Epithelial cell of esophagus (primary cell): ENCODE measurements at places on chromosomes 16 and 17.

- DNase-seq: no peak
Measured at GRCh38 chr17:69864462-69864861, 210.6 kb upstream of the KCNJ16 start.

- peak; percentile 36 for DNase-seq
Measured at GRCh38 chr16:56628486-56629350, 3.1 kb downstream of the MT1E start.

DNA sequence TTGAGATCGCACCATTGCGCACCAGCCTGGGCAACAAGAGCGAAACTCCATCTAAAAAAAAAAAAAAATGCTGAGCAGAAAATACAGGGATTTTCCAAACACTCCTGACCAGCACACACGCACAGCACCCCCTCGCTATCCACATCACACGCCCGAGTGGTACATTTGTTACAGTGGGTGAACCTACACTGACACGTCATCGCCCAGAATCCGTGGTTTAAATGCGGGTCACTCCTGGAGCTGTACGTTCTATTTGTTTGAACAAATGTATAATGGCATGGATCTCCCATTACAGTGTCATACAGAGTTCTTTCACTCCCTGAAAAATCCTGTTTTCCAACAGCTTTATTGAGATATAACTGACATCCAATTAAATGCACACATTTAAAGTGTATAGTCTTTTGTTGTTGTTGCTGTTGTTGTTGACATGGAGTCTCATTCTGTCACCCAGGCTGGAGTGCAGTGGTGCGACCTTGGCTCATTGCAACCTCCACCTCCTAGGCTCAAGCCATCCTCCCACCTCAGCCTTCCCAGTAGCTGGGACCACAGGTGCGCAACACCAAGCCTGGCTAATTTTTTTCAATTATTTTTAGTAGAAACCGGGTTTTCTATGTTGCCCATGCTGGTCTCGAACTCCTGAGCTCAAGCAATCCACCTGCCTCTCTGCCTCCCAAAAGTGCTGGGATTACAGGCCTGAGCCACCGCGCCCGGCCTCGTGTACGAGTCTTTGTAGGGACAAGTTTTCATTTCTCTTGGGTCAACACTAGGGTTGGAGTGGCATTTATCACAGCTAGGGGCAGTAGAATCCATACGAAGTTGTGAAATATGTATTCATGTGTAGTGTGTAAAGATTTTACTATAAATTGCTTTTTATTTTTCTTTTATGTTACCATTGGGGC, 4.4 kb upstream of the CARHSP1 start:
- DNase-seq: no peak

GRCh38 chr16:48383877-48384519, 1.2 kb downstream of the SIAH1 start:
- DNase-seq: peak; percentile 36

DNA sequence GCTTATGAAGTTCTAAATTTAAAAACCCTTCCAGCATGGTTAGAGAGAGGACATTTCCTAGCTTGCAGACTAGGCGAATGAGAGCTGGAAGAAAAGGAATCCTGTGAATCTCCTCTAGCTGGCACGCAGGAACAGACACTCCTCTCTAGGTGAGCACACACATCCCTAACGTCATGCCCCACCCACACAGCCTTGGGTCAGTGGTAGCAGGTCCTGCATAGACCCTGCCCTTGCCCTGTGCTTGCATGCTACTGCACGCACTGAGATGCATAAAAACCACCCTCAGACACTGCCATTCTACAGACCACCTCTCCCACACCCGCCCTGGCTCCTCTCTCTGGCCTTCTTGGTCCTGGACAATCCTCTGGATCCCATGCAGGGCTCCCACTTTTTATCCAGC, 23.5 kb downstream of the CES1 start:
- DNase-seq: no peak

DNA sequence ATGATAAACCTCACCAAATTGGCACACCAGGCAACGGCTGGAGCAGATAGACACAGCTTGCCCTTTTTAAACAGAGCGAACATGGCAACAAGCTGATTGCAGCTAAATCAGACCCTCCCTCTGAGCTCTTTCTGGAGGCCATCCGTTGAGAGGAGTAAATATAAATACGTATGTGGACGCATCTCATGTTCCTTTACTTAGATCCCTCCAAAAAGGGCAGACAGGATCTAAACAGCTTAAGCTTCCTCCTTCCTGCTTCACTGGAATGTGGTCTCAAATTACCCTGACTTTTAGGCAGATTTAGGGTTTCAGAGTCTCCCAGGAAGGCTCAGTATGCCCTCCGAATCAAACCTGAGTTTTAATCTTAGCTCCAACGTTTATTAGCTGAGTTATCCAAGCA, 204.7 kb upstream of the GOT2 start:
- DNase-seq: no peak
